Ammon's horn (tissue), 1 donor: ENCODE measurements at places on chromosomes 6 and 20.

- DNase-seq: peak; percentile 40
Observed at GRCh38 chr20:57582432-57583288, 21.8 kb downstream of the PCK1 start.

DNA sequence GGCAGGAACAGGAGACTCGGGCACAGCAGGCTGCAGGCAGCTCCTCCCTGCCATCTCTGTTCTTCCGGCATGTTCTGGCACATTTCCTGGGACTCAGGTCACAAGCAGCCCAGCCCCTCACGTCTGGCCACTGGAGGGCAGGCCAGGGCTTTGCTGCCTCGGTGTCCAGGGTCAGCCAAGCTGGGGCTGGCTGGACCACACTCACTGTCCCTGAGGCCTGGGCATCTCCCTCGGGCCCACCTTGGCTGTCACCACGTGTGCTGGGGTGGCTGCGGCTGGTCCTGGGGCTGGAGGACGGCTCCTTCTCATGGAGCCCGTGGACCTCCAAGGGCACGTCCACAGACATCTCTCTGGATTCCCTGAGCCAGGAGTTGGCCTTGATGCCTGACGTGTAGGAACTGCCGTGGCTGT is 18.5 kb downstream of the FRMD1 start:
- DNase-seq: peak; percentile 84

DNA sequence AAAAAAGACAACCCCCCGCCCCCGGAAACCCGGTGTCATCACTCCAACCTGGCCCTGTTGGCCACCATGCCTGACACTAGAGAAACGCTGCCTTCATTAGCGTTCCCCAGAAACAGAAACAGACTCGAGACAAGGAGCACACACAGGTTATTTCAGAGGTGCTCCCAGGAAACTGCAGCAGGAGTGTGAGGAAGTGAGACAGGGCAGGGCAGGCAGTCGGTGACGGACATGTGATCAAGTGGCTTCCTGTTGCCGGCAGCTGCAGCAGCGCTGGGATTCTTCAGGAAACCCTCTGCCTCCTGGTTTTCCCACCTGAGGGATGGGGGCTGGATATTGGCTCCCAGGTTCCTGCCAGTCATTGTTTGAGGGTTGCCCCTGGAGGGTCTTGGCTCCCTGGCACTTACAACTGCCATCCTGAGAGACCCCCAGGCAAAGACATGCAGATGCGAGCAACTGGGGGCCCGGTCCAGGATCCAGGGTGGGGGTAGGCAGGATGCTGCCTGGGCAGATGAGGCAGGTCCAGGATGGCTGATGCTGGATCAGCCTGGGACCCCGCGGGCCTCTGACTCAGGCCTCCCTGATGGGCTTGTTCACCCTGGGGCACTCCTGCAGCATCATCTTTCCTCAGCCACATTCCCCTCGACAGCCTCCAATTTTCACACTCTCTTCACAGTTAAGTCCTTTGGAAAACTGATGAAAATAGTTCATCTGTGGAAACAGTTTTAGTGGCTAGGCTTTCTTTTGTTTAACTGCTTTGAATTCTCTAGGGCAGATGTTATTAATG is 150.7 kb upstream of the SYNDIG1 start:
- peak; percentile 27 for DNase-seq

GRCh38 chr6:87210979-87211378 is 55.6 kb downstream of the ZNF292 start:
- no peak for DNase-seq

GRCh38 chr6:93365445-93365844 is 53.9 kb downstream of the EPHA7 start:
- no peak for DNase-seq

GRCh38 chr6:27679964-27680694 is 207.2 kb upstream of the ZNF184 start:
- DNase-seq: no peak

- DNase-seq: no peak
Observed at GRCh38 chr6:63936399-63936798, 300.8 kb downstream of the PHF3 start.

GRCh38 chr20:22824077-22824476 is 211.0 kb upstream of the SSTR4 start:
- DNase-seq: no peak

GRCh38 chr20:49275636-49276035 is 2.2 kb downstream of the ZNFX1 start:
- no peak for DNase-seq

GRCh38 chr6:163944897-163945296 is 530.4 kb downstream of the QKI start:
- DNase-seq: peak; percentile 52

DNA sequence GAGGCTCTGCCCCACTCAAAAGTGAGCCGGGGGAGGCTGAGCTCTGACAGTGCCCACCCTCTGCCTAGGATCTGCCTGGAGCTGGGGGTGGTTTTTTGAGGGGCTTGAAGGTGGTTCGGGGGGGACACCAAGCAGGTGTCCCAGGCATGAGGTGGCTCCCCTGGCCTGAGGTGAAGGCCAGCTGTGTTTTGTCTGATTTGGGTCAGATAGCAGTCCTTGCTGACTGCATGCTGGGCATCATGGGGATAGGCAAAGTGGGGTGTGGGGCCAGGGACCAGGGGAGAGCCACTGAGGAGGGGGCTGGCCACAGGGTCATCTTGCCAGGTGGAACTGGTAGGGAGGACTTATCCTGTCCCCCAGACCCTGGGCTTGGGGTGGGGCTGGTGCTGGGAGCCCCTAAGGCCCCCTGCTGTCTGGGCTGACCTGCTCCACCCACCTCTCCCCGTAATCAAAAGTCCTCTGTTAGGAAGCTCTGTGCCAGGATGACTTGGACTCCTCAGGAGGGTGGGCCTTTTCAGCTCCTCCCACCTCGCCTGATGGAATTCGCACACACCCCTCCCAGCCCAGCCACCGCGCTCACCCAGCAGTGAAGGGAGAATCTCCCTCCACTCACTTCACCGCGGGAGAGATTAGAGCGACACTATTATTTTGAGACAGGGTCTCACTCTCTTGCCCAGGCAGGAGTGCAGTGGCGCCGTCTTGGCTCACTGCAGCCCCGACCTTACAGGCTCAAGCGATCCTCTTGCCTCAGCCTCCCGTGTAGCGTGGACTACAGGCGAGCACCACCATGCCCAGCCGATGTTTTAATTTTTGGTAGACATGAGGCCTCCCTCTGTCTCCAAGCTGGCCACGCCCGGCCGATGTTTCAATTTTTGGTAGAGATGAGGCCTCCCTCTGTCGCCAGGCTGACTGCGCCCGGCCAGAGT is 1.5 kb upstream of the COL9A3 start:
- DNase-seq: no peak

GRCh38 chr6:16883414-16883813 is 122.2 kb upstream of the ATXN1 start:
- DNase-seq: no peak

DNA sequence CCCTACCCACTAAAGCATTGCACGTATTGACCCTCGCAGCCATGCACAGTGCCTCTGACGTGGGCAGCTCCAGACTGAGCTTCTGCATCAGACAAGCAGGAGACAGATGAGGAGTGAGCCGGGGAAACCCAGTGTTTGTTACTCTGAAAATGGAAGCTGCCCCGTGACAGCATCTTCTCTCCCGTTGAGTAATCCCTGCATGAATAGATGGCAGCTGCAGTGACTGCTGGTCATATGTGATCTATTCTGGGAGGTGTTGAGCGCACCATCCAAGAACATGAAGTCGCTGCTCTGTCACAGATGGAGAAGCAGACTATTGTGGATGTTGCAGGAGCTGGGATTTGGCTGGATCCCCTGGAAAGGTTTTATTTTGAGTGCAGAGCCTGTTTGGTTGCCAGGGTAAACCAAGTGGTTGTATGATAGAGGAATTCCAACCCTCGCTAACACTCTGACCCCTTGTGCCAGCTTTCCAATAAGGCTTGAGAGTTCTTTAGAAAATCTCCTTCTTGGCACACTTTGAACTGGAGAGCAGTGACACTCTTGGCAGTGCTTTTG is 242.2 kb downstream of the NRN1 start:
- DNase-seq: peak; percentile 83

DNA sequence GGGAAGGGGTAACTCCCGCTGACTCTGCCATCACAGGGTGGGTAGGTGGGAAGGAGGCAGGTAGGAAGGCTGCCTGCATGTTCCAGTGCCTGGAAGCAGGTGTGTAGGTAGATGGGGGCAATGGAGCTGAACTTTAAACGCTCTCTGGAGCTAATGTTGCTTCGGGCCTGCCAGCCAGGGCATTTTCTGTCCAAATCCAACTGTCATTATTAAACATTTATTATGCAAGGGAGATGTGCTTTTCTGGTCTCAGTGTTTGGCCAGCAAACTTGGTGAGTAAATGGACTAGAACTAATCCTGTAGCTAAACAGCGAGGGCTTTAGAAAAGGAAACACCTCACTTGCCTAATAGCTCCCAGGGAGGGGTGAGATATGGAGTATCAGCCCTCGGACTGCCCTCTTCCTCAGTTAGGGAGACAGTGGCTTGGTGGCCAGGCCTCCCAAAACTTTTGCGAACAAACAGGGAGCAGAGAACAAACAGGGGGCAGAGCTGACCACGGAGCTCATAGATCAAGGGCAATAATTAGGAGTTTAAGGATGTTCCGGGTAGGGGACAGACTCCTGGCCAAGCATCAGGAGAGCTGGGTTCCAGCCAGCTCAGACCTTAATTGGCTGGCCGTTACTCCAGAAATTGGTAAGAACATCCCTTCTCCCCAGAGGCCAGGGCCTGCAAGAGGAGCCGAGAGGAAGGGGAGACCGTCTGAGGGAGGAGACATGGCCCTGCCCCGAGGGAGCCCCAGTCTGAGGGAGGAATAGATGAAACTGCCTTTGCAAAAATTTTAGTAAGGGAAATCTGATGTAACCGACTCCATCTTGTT is 131.1 kb downstream of the VEGFA start:
- peak; percentile 9 for DNase-seq

DNA sequence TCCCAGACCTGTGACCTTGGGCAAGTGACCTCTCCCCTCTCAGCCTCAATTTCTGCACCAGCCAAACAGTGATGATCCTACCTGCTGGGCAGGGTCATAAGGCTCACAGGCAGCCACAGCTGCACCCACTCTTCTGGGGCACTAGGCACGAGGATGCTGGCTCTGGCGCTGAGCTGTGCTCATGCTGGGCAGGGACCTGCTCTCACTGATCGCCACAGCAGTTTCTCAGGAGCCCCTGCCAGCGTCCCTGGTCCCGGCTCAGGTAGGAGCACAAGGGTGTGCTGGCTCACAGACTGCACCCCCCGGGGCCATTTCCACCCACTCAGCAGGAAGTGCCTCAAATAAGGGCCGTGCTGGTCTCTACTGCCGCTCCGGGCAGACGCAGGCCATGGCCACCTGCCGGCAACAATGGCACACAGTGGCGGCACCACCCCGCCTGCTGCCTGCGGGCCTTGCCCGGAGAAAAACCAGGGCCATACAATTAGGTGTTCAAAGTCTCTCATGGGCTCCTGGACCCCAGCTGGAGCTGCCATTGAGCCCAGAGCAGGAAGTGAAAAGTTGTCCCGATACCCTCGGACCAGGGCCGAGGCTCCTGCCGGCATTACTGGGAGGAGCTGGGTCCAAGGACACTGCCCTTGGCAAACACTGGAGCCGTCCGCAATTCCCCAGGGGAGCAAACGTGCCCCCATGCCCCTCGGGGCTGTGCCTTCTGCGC is 4.6 kb upstream of the CABLES2 start:
- DNase-seq: no peak

DNA sequence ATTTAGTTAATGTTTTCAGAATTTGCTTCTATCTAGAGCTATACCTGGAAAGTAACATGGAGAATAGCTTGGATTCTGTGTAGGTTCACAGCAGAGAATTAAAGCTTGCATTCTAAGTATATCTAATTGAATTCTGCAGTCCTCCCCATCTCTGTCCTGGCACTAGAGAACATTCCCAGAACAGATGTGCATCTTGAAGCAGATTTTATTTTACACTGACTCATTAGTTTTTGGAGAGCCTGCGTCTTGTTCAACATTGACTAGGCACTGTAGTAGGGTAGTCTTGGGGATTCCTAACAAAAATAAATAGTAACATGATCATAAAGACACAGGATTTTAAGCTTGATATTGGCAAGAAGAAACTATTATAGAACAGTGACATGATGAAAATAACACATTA is 36.2 kb upstream of the BAG2 start:
- DNase-seq: peak; percentile 7

GRCh38 chr6:140001821-140002341 is 627.4 kb upstream of the CITED2 start:
- DNase-seq: no peak

DNA sequence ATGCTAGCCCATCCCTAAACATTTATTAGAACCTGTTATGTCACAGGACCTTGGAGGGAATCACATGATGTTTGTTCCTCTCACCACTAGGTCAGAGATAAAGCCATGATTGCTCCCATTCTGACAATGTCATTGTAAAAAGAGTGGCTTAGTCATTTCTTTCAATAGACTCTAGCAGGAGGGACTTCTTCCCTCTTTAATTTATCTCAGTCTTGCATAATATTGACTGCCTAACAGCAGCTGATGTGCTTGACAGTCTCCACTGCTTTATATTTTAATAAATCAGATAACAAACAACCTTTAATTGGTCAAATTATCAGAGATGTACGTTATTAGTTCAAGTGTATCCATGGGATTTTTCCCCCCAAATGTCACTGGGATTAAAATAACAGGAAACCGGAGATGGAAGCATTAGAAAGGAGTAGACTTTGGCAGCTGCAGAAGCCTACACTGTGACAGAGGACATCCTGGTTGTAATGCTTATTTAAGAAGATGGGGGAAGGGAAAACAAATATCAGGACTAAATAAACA is 39.6 kb downstream of the LAMA4 start:
- DNase-seq: no peak

DNA sequence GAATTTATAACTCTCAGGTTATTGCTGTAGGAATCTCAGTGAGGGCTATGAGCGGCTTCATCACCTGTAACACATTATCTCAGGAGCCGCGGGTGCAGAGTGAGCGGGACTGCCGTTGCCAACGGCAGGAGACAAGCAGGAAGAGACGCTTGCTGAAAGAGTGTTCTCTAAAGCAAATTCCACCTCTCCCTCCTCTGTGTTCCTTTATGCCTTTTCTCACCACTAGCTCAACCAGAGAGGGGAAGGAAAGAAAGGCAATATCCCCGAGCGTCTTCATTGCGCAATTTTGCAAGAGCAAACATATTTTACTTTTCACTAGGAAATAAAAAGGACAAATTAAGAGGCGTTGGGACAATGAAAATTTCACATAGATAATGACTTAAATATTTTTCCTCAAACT is 185.2 kb upstream of the EXOC2 start:
- DNase-seq: no peak

- peak; percentile 13 for DNase-seq
Observed at GRCh38 chr6:125001684-125002405, 39.6 kb downstream of the RNF217 start.
